ENCODE measurements at places on chromosomes 5 and 9. TPM values are rescaled to one million over a fixed set of nuclear protein-coding genes. Genes with fewer than 3 reads are reported as not detected.

SLCO4C1 gene
- total RNA-seq, result not detected

CD72 gene
- total RNA-seq, result not detected

MSMP gene
- total RNA-seq, result 1.0 TPM

GDA gene
- total RNA-seq, result 2.7 TPM

CCDC152 gene
- 0.20 TPM for total RNA-seq

FAT2 gene
- total RNA-seq, result not detected

PRDM9 gene
- total RNA-seq, result not detected

LRRC19 gene
- total RNA-seq, result not detected

GLRA1 gene
- not detected for total RNA-seq
